Spleen (tissue), 13 donors: ENCODE measurements at places on chromosomes 12 and 14. TPM values are rescaled to one million over a fixed set of nuclear protein-coding genes. Genes with fewer than 3 reads are reported as not detected.

DNA sequence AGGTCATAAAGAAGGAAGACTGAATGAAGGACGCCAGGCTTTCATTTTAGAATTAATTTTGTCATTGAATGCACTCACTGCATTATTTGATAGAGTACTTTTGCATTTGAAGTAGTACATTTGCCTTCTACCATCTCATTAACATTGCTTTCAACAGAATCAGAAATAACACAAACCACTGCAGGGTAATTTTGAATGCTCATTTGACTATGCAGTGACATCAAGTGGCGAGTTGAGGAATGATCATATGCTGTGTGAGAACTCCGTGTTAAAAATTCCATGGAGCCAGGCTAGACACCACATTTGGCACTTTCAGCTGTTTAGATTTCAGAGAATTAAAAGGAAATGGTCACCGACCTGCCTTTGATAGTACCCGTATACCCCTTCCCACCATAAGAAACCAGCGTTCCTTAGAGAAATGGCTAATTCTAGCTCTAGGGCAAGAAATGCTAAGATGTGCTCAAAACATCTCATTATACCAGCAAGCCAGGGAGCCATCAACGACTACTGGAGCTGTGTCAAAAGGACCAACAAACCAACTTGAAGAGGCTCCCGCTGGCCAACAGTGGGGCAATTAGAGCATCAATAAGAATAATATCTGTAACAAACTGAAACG lies 16.5 kb downstream of the HEBP1 start:
- no peak overlapping the region for H3K27ac ChIP-seq
- no peak for DNase-seq
- no peaks in the 10 kb centered on the region for H3K4me1 ChIP-seq
- H3K27me3 ChIP-seq = no peaks in the 10 kb centered on the region
- H3K36me3 ChIP-seq = peaks cover 20% of the 10 kb centered on the region

GRCh38 chr14:75165586-75166391 lies 10.6 kb downstream of the TMED10 start:
- H3K27ac ChIP-seq = peak overlapping the region; percentile 4
- H3K27me3 ChIP-seq = no peaks in the 10 kb centered on the region
- no peak for DNase-seq
- H3K4me3 ChIP-seq = no peak overlapping the region
- peaks cover 65% of the 10 kb centered on the region for H3K4me1 ChIP-seq

- peak within 1 kb of the TSS; percentile 66 for H3K4me3 ChIP-seq
- no peaks in the 10 kb centered on the region for H3K27me3 ChIP-seq
- H3K4me1 ChIP-seq = peaks cover 100% of the 10 kb centered on the region
- peak; percentile 95 for DNase-seq
- H3K27ac ChIP-seq = peak within 1 kb of the TSS; percentile 100
Observed at GRCh38 chr12:121793440-121793837, at the start of gene RHOF. Gene RHOF, minus strand, starts transcription at chr12:121793688. Its CDS starts 55 bp downstream, at chr12:121793633.

GRCh38 chr12:45666396-45666795 lies 63.1 kb upstream of the ARID2 start:
- no peak overlapping the region for H3K27ac ChIP-seq
- peaks cover 26% of the 10 kb centered on the region for H3K4me1 ChIP-seq
- DNase-seq = no peak
- H3K27me3 ChIP-seq = no peaks in the 10 kb centered on the region

- no peak for DNase-seq
- H3K36me3 ChIP-seq = no peaks in the 10 kb centered on the region
- no peak overlapping the region for H3K27ac ChIP-seq
- H3K4me3 ChIP-seq = no peak overlapping the region
- peaks cover 42% of the 10 kb centered on the region for H3K4me1 ChIP-seq
Observed at GRCh38 chr12:132429602-132429945, 60.4 kb upstream of the FBRSL1 start.

DNA sequence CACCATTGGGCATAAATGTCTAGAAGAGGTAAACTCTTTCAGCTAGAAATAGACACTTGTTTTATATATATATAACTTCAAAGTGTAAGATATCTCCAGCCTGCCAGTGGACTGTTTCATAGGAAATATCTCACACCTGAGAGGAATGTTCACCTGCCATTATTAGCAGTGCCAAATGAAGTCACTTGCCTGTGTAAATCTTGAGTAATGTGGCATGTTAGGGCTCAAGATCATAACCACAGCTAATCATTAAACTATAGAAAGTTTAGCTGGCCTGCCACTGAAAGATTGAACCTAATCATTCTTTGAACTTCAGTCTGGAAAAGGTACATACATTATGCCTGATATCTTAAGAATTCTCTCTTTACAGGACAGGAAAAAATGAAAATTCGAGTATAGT lies 25.5 kb upstream of the KCNJ8 start:
- H3K36me3 ChIP-seq = no peaks in the 10 kb centered on the region
- no peak for DNase-seq
- H3K27me3 ChIP-seq = no peaks in the 10 kb centered on the region
- H3K4me1 ChIP-seq = no peaks in the 10 kb centered on the region
- no peak overlapping the region for H3K4me3 ChIP-seq

The TEP1 gene
- 65.9 TPM for total RNA-seq

The TMEM63C gene
- 8.5 TPM for total RNA-seq
